ENCODE measurements at places on chromosomes 6 and 20.

- no peak for DNase-seq
Measured at GRCh38 chr20:9977629-9978028, 57.2 kb upstream of the ANKEF1 start.

DNA sequence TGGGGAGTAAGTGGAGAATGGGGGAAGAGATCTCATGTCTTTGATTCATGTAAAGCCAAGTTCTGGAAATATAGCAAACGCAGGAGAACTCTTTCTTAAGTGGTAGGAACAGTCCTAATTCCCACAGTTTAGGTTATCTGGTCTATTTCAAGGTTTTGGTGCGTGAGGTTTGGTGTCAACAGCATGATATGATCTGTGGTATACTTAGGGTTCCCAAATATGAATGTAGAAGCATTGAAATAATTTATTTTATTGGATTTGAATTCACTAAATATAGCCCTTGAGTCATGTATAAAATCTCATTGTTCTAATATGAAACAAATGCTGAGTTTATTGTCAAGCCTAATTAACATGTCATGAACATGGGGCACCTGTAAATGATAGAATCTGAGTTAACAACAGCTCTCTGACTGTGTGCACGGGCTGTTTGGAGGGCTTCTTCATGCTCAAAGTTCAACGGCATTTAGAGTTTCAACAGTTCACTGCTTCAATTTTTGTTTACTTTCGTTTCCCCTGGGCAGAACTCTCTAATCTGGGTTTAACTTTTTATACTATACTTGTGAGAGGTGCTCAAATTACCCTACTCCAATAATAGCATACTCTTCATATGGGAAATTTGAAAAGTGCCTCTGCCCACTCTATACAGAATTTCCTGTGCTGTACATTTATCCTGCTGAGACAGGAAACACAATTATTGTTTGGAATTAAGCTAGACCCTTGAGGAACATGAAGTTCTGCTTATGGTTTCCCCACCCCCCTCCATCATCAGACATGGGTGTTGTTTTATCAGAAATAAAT is 236.3 kb upstream of the ZNF217 start:
- DNase-seq = no peak

GRCh38 chr6:50141100-50141499 is 91.4 kb upstream of the DEFB112 start:
- no peak for DNase-seq

DNA sequence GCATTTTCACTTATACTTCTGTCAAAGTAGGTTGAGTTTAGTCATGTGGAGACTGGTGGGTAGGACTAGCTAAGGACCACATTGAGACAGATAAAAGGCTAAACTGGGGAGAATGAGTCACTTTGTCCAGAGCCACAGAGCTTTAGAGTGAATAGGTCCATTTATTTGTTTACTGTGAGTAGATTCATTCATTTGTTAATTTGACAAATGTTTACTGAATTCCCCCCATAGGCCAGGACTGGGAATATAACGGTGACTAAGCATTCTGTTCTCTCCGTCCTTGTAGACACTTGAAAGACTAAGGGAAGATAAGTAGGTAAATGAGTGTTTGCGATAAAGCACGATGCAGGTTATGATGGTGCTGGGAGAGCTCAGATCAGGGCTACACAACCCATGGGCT is 699.7 kb upstream of the ID4 start:
- no peak for DNase-seq

- DNase-seq = no peak
Measured at GRCh38 chr20:22338140-22338708, 246.1 kb downstream of the FOXA2 start.

DNA sequence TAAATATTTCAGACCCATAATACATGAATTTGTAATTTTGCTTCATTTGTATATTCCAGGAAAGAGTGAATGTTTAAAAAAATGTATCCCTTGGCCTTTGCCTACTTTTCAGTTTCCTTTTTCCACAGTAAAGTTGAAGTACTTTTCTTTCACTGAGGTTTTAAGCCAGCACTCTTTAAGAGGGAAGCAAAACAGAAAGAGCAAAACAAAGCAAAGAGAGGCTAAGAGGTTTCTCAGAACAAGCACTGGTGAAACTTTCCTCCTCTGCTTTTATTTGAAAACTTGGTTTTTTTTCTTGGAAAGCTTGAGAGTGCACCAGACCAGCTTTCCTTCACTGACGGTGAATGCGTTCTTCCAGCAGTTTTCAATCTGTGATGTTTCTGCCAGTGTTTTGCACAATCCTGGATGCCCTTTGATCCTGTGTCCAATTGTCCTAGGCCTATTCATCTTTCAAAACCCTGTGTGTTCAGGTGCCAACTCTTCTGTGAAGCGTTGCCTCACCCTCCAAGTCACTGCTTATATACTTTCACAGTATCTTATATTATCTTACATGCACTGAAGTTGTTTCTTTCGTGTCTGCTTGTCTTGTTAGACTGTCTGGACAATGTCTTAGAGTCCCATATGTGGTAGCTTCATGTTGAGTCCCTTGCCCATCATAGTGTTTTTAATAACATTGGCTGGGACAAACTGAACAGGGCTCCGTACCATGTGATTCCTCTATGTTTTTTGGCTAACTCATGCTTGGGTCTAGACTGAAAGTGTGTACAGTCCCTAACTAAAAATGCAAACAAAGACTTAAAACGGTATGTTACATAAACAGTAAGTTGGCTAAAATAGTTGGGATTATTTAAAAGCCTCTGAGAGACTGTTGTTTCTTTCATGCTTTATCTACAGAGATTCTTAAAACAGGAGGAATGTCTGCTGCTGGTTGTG is 1.9 kb downstream of the RNF217 start:
- DNase-seq = no peak

DNA sequence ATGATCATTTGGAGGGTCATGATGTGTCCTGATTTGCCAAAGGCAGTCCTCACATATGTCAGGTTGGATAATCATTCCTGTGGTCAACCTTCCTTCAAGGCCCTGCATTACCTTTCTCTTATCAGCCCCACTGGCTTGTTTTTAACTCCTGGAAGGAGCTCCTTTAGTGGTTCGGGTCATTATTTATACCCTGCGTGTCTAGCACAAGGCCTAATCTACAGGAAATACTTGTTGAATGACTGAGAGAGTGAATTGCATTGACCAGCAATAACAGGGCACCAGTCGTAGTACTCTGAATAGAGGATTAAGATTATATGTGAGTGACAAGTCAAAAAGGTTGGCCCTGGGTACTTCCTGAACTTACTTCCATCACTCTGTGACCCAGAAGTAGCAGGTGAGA is 4.5 kb downstream of the HIVEP2 start:
- DNase-seq = no peak

DNA sequence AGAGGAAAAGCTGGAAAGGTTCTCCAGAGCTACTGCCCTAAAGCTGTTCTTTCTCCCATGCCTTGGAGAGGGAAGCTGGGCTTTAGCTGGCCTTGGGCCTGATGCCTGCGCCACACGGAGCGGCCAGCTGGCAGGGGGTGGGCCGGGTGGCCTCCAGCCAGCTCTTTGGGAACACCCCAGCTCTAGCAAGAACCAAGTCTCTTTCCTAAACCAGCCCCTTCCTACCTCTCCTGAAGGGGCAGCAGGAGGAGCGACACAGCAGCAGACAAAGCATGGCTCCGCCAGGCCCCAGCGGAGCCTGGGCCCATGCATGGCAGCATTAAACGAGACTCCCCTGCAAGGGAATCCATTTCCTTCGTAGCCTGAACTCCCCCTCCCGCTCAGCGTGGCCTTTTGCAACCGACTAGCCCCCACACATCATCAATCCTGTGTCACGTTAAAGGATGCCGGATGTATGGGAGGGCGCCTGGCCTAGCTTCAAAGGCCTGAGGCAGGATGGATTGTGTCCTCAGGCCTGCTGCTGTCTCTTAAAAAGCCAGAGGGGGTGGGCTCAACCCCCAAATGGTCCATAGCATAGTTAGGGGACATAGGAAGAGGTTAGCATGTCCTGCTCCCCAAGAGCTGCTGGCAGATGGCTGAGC is 14.0 kb downstream of the MRPS18A start:
- DNase-seq = no peak

DNA sequence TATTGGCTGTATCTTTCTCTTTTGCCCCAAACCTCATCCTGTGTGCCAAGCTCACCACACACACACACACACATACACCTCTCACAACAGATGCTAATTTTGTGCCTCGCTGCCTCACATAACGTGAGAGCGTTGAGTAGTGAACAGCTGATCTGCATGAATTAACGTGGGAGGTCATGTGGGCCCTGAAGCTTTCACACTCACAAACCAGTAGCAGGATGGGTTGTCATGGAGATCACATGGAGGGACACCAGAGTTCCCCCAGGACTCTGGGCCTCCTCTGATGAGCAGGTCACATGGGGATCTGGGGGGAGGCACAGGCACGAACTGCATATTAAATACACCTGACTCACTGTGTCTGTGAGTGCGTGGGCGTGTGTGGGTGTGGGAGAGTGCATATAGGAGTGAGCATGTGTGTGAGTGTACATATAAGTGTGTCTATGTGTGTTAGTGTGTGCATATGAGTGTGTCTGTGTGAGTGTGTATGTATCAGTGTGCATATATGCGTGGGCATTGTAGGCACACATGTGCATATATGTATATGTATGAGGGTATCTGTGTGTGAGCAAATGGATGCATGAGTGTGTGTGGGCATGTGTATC is 62.7 kb upstream of the SULF2 start:
- DNase-seq = no peak

- DNase-seq = no peak
Measured at GRCh38 chr6:149212892-149213801, 104.4 kb upstream of the TAB2 start.

DNA sequence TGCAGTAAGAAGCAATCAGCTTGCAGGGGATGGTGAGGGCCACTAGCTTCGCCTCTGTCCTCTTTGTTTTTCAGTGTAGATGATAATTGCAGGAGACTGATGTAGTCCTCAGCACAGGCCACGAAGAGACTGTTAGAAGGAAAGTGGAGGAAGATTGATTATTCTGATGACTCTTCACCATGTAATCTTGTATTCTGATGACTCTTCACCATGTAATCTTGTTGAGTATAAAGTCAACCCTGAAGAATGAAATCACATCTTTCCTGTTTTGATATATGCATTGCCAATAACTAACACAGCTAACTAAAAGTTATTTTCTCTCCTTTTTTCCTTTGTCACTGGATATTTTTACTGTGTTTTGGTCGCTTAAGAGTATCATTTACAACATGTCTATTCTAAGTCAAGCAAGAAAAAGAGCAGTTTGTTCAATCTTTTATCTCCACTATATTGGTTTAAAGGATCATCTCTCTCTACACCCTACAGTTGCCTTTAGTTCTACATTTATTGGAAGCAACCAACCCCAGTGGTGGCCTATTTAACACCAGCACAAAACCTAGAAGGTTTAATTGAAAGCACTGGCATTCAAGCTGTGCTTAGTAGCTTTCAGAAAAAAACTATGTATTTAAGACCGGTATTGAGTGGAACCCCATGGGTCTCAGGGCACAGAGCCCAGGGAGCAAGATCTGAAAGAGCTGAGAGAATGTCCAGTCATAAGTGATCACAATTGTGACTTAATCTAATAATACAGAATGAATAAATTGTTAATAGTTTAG is 107.2 kb upstream of the BTBD3 start:
- DNase-seq = no peak

GRCh38 chr6:26234421-26235301 is 130.3 kb upstream of the BTN3A2 start:
- no peak for DNase-seq

GRCh38 chr6:53887316-53887715 is 92.5 kb downstream of the LRRC1 start:
- DNase-seq = no peak

DNA sequence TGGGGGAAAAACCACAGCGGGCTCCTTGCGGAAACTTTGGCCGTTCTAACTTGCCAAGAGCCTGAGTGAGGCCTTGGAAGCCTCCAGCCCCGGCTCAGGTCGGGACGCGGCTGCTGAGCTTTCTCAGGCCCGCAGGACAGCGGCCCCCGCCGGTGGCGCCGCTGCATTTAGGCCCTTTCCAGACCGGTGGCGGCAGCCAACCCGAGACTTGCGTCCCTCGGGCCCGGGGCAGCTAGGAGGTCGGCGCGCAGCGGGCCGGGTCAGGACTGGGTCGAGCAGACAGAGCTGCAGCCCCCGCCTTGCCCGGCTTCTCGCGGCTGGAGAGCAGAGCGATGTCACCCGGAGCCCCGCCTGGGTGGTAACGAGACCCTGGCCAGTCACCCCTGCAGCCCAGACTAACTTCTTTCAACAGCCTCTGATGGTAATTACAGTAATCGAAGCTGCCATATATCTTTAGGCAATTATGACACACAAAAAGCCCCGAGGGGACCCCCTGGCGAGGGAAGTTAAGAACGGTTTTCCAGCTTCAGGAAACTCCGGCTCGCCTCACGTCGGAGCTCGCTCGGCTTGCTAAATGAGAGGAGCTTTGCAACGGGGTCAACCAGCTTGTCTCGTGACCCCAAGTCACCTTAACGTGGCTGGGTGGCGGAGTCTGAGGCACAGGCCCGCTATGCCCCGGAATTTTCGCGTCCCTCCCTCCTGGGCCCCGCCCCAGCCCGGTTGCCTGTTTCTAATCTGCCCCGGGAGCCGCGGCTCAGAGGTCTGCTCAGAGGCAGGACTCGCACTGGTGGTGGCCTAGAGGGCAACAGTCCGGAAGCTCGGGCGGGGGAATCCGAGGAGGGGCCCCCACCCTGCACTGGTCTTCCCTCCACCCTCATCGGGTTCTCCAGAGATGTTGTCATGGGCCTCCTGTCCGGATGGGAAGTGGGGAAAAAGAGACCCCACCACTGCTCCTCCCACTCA is 3.0 kb downstream of the NR2E1 start:
- DNase-seq = no peak

GRCh38 chr6:143505111-143505510 is 6.4 kb downstream of the FUCA2 start:
- DNase-seq = no peak

- DNase-seq = no peak
Measured at GRCh38 chr6:114564302-114564933, 221.6 kb upstream of the HS3ST5 start.

- no peak for DNase-seq
Measured at GRCh38 chr6:21529431-21529830, 64.1 kb upstream of the SOX4 start.

DNA sequence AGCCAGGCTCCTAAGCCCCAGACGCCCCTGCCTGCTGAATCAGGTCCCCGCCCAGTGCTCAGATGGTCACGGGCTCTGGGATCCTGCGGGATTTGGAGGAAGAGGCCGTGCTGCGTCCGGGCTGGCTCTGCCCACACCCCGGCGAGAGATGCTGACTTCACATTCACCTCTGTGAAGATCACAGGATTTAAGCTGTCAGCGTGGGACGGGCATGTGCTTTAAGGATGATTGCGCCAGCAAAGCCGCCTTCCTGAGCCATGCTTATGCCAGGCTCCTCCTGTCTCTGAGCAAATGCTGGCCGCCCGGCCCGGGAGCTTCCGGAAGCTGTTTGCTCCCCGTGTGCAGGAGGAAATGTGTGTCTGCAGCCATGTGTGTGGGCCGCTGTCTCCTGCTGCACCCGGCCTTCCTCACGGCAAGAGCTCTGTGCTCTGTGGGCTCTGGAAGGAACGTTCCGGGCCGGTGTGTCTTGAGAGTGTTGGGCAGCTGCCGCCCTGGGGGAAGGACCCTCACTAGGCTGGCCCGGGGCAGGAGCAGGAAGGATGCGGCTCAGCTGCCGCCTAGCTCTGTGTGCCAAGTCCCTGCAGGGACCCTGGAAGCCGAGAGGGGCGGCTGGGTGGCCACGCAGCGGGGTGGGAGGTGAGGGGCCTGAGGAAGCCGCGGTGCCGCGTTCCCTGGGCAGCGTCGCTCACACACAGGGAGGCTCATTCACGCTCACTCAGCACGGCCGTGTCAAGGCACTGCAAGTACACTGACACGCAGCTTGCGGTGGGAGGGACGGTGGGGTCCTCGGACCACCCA is 19.0 kb upstream of the BHLHE23 start:
- DNase-seq = no peak
